ENCODE measurements at places on chromosomes 5 and 9. TPM values are rescaled to one million over a fixed set of nuclear protein-coding genes. Genes with fewer than 3 reads are reported as not detected.

- DNase-seq = no peak
These were observed 30.2 kb downstream of the MLANA start for GRCh38 chr9:5920860-5921328.

Gene MCIDAS
- 6.4 TPM for total RNA-seq

Gene CDC26
- total RNA-seq = 22.0 TPM

Gene LHX2
- 10.2 TPM for total RNA-seq

GRCh38 chr9:114248299-114248707 lies 74.6 kb upstream of the ORM1 start:
- DNase-seq = no peak

DNA sequence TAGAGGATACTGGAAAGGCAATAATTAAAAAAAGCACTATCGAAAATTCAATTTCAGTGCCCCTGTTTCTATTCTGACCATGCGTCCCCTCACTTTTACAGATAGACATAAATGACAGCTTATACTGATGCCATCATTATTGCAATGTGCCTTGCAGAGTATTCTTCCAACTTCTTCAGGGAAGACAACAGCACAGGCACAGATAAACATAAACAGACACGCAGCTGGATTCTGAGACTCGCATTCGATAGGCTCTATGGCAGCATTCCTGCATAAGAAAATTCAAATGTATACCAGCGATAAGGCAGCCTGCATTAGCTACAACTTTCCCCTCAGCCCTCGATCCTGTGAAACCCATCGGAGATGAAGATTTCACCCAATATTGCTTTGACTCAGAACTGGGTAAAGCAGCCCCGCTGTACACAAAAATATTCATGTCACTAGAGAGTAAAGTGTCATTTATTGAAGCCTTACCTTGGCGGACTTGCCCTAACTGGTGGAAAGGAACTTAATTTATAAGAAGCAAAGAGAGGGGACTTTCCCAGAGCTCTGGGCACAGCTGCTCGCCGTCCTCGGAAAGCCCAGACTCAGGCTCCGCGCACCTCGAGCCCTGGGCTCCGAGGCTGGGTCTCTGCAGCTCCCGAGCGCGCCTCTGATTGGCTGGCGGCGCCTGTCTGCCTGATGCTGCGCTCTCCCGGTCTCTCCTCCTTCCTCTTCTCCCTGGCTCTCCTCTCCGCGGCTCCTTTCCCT lies at the start of gene CDH18:
CDH18 (minus strand) TSS at position 589 of the 750 bp plus-strand sequence. CDS start 149,214 bp downstream, outside the sequence.
- no peak for DNase-seq

GRCh38 chr5:157342822-157343402 lies 77.0 kb downstream of the CYFIP2 start:
- peak; percentile 23 for DNase-seq

DNA sequence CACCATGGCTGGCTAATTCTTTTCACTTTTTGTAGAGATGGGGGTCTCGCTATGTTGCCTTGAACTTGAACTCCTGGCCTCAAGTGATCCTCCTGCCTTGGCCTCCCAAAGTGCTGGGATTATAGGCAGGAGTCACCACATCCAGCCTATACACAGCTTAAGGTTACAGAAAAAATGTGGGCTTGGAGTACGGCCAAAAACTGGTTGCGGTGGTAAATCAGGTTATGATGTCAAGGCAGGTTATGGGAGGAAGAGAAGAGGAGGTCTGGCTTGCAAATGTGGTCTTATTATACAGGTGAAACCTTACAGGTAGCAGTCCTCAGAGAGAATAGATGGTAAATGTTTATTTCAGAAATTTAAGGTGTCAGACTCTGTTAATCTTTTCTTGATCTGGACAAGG lies 30.7 kb upstream of the SYK start:
- DNase-seq = no peak

DNA sequence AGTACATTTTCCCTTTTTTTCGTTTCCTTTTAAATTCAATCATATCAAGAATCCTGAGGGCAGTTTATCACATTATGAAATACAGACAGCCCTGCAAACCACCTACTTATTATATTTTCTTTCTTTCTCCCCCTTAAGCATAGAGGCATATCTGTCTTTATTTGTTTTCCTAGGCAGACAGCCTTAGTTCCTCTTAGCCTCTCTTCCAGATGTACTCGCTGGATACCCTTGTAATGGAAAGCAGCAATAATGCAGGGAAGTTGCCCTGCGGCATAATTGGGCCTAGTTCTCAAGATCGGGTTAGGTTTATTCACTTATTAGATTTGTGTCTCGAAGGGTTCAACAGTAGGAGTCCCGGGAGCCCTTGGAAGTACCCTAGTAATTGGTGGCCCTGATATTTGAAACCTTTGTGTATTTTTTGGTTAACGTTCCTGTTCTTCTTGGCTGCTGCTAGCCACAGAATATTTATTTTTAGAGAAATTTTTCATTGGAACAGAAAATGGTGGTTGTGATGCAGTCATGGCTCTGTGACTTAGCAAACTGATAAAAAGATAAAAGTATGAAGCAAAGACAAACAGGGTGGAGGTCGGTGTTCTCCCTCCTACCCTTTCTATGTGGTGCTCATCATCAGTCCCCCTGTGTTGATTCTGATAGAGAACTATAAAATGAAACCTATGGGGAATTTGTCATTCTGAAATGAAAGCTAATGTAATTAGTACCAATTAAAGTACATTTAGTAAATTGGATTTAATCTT lies 6.4 kb downstream of the TLE4 start:
- DNase-seq = no peak

- no peak for DNase-seq
These were observed 241.2 kb downstream of the PIK3R1 start for GRCh38 chr5:68456756-68457217.

Gene C8G
- total RNA-seq = 2.1 TPM

Gene CMYA5
- 0.22 TPM for total RNA-seq

DNA sequence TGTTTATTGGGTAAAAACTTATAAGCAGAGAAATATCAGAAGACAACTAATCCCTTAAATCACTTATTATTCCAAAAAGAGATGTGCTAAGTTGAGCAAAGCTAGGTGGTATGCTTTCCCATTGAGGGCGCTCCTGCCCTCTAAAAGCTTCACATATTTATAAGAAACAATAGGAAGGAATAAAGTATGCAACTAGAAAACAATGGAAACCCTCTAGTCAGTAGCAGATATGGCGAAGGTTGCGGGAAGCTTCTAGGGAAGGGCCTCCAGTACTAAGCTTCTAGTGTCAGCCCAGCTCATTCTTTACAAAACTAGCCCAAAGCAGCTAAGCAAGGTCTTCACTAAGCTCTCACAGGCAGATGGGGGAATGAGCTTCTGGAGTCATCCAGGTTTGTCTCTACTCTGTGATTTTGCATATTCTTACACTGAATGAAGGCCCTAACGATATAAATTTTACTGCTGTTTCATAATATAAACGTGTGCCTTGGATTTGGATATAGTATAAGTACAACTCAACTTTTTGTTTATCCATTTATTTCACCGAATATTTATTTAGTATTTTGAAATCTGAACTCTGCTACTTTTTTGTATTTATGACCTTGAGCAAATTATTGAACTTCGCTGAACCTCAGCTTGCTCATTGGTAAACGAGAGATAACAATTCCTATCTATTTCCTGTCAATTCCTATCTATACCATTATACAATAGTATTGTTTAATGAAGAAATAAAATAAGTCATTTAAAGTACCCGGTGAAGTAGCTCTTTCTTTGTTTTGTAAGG lies 571.4 kb downstream of the ELAVL2 start:
- DNase-seq = no peak

DNA sequence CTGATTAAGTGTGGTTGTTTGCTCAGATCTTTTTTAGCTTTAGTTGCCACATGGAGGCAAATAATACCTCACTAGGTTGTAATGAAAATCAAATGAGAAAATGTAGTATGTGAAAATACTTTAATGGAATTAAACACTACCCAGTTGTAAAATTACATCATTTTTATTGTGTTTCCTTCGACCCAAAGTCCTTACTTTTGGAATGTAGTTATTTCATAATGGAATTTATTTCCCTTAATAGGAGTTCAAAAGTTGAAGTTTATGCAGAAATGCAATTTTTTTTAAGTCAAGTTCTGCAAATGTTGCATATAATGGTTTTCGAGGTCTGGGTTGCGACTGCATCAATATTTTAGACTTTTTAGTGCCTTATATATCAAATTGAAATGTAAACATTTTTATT lies 31.0 kb downstream of the TNPO1 start:
- no peak for DNase-seq

Gene STC2
- total RNA-seq = 97.3 TPM

Gene IL9
- total RNA-seq = not detected

GRCh38 chr9:126009047-126009446 lies 261.9 kb downstream of the PBX3 start:
- DNase-seq = peak; percentile 32

- no peak for DNase-seq
These were observed 418.7 kb upstream of the WWC1 start for GRCh38 chr5:167872791-167873190.

Gene TGFBR1
- 26.6 TPM for total RNA-seq

GRCh38 chr9:27029186-27029585 lies 23.7 kb upstream of the LRRC19 start:
- DNase-seq = no peak

Gene ARL14EPL
- total RNA-seq = 22.9 TPM

Gene OR4F3
- not detected for total RNA-seq

- DNase-seq = no peak
These were observed 354.9 kb downstream of the DIRAS2 start for GRCh38 chr9:90287567-90288274.

GRCh38 chr9:132288966-132289365 lies 65.8 kb downstream of the SETX start:
- no peak for DNase-seq

- no peak for DNase-seq
These were observed 31.1 kb upstream of the CPLX2 start for GRCh38 chr5:175840050-175840841.

Gene SRP19
- 45.3 TPM for total RNA-seq

GRCh38 chr9:127180457-127181314 lies 58.3 kb upstream of the ANGPTL2 start:
- no peak for DNase-seq

Gene CNTLN
- 5.1 TPM for total RNA-seq

DNA sequence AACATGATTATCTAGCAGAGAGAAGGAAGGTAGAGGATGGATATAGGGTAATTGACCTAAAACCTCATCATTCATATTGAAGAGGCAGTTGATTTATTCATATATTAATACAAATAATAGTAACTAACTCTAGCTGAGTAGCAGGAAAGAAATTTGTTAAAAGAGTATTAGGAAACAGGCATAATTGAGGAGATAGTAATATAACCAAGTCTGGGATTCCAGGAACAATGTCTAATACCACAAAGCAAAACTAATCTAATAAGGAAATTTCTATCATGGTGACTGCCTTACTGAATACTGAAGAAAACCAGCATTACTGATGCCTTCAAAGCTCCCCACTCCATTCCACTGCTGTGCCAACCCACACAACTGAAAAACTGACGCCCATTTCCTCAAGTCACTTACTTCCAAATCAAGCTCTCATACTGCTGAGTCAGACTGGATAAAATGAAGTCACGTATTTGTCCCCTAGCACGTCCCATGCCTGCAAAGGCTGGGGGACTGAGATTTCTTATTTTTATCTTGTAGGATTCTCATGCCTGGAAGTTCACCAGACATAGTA lies 153.9 kb downstream of the SMC2 start:
- no peak for DNase-seq

DNA sequence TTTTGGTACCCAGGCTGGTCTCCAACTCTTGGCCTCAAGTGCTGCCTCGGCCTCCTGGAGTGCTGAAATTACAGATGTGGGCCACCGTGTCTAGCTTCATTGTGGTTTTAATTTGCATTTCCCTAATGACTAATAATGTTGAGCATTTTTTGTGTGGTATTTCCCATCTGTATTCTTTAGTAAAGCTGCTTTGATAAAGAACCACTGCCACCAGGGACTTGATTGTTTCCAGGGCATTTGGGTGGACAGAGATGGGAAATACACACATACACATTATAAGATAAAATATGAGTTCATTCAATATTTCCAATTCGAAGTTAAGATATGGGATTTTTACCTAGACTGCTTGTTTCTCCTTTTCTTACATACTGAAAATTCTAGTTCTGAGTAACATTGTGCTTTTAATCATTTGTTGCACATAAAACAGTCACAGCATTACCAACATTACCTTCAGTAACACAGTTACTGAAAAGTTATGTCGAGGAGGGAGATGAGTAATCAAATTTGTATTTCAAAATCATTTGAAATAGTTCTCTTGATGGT lies 28.9 kb downstream of the HABP4 start:
- no peak for DNase-seq

DNA sequence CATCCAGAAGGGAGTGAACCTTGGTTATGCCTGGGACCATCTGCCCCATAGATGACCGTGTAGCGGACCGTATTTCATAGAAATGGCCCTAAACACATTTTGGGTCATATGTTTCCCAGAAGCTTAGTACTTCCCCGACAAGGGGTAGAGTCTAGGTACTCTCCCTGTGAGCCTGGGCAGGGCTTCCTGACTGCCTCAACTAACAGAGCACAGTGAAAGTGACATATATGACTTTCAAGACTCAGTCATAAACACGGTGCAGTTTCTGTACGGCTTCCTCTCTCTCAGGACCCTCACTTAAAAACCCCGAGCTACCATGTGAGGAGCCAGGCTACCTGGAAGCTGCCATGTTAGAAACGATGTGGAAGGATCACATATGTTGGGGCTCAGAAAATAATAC lies 20.9 kb downstream of the C9orf57 start:
- no peak for DNase-seq

Gene ENG
- total RNA-seq = 0.76 TPM

Gene SOHLH1
- not detected for total RNA-seq

Gene CDKN2B-AS1
- total RNA-seq = 1.7 TPM

Data from HCT116 (cell line).